ENCODE measurements at places on chromosomes 4 and X.

DNA sequence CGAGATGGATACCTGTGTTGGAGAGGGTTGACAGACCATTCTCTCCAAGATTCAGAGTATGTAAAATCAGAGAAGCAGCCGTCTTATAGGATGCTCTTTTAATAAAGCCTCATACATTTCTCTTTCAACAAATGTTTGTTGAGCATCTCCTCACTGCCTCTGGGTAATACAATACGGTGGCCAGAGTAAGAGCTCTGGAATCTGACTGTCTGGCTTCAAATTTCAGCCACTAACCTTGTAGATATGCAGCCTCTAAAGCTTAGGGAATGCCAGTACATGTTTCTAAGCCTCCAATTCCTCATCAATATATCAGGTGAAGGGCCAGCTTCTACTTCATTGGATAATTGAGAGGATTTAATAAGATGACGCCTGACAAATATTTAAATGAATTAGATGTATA is 61.3 kb downstream of the CLNK start:
- no peak overlapping the region for H3K4me3 ChIP-seq
- H3K4me1 ChIP-seq: no peaks in the 10 kb centered on the region
- H3K36me3 ChIP-seq: no peaks in the 10 kb centered on the region
- no peak for ATAC-seq
- H3K27me3 ChIP-seq: peaks cover 11% of the 10 kb centered on the region

- peak overlapping the region; percentile 80 for H3K27ac ChIP-seq
- peak; percentile 10 for ATAC-seq
- peak overlapping the region; percentile 92 for H3K4me3 ChIP-seq
- no peaks in the 10 kb centered on the region for H3K27me3 ChIP-seq
- H3K36me3 ChIP-seq: no peaks in the 10 kb centered on the region
Observed at GRCh38 chr4:107989162-107989536, 540 bp upstream of the HADH start.

DNA sequence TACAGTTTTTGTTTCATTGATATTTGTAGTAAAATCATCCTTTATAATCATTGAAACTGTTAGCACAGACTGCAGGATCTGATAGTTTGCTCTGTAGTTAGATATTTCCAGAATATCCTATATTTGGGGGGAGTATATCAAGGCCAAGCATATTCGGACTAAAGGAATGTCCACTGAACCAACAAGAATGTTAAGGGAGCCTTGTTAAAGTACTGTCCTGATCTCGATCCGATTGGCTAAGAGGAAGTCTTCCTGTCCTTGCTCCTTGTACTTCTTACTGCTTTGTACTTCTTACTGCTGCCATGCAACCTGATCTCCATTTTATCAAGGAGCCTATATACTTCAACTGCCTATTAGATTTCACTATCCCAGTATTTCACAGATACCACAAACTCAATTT is 449.3 kb downstream of the RPA4 start:
- no peaks in the 10 kb centered on the region for H3K4me1 ChIP-seq
- no peaks in the 10 kb centered on the region for H3K27me3 ChIP-seq
- no peaks in the 10 kb centered on the region for H3K36me3 ChIP-seq
- H3K4me3 ChIP-seq: no peak overlapping the region
- no peak for ATAC-seq
- no peak overlapping the region for H3K27ac ChIP-seq

DNA sequence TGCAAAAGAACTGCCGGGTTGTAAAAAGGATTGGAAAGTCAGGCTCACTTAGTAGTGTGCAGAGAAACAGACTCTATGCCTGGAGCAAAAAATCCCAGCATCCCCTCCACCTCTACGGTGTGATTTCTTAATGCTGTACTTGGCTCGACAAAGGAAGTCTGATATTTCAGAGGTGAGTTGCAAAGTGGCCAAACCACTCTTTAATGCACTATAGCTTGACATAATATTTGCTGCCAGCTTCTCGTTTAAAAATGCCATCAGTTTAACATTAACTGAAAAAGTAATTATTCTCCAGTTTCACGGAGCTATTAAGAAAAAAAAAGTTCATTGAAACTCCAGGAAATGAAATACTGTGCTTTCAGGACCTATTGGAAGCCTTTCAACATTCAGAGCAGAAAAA is 448.3 kb upstream of the ZFP42 start:
- ATAC-seq: no peak
- no peaks in the 10 kb centered on the region for H3K36me3 ChIP-seq
- H3K27me3 ChIP-seq: no peaks in the 10 kb centered on the region

DNA sequence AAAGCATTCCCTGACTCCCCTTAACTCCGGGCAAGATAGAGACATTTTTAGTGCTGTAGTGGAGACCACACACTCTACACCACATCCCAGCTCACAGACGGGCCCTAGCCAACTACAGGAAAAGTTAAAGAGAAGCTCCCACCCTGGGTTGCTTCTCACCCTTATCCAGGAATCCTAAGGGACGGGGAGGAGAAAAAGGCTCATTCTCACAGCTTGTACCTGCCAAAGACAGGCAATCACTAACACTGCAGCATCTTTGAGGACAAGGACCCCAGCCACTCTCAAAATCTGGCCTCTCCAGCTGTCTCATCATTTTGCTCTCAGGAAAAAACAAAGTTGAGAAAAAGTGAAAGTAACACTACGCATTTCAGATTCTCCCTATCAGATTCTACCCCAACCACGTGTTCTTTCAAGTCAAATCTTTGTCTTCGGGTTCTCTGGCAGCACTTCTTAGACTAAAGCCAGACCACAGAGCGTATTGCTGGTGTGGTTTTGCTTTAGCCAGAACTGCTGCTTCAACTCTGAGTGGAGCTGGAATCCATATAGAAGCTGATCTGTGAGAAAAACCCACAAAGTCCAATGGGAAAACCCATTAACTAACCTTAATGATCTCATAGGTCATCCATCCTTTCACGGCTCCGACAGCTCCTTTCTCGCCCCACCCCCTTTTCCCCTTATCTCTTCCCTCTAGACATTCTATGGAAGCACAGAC is 605.9 kb upstream of the DIPK2B start:
- H3K4me3 ChIP-seq: peak overlapping the region; percentile 81
- peak; percentile 51 for ATAC-seq
- peaks cover 93% of the 10 kb centered on the region for H3K36me3 ChIP-seq

DNA sequence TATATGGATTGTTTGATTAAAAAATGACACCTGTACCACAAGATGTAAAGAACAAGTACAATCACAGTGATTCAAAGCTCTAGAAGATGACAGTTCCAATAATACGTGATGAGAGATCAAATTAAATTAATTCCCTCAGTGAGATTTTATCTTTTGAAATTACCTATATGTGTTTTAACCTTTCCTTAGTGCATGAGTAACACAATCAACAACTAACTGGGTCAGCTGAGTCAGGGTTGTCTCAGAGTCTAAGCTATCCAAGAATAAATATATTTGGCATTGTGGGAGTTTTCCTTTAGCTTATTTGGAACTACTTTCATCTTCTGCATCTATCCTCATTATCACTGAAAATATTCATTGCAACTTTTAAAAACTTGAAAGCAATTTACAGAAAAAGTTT is 162.8 kb downstream of the WDFY3 start:
- ATAC-seq: no peak
- no peaks in the 10 kb centered on the region for H3K27me3 ChIP-seq
- no peaks in the 10 kb centered on the region for H3K36me3 ChIP-seq
- H3K27ac ChIP-seq: no peak overlapping the region
- H3K4me1 ChIP-seq: no peaks in the 10 kb centered on the region

- H3K4me3 ChIP-seq: no peak overlapping the region
- no peak overlapping the region for H3K27ac ChIP-seq
- no peak for ATAC-seq
- peaks cover 8% of the 10 kb centered on the region for H3K4me1 ChIP-seq
Observed at GRCh38 chrX:1599791-1600405, 8.5 kb downstream of the AKAP17A start.

DNA sequence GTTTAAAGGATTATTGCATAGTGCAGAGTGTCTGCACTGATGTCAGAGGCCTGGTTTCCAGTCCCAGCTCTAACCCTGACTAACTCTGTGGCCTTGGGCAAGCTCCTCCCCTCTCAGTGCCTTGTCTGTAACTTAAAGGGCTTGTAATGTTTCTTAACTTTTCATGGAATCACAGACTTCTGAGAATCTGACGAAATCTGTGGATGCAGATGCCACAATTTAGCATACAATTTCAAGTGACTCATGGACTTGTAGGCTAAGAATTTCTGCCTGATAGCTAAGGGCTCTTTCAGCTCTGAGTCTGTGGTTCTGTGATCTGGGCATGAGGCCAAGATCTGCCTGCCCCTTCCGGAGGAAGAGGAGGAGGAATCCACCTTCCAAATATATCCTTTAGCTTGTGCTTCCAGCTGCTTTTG is 236.9 kb downstream of the AR start:
- H3K4me3 ChIP-seq: no peak overlapping the region
- no peaks in the 10 kb centered on the region for H3K36me3 ChIP-seq
- H3K27me3 ChIP-seq: no peaks in the 10 kb centered on the region
- ATAC-seq: peak; percentile 94

- H3K27me3 ChIP-seq: peaks cover 22% of the 10 kb centered on the region
- H3K4me1 ChIP-seq: no peaks in the 10 kb centered on the region
- H3K27ac ChIP-seq: no peak overlapping the region
- H3K36me3 ChIP-seq: no peaks in the 10 kb centered on the region
- no peak for ATAC-seq
- no peak overlapping the region for H3K4me3 ChIP-seq
Observed at GRCh38 chr4:110654254-110654635, 31.4 kb upstream of the PITX2 start.

DNA sequence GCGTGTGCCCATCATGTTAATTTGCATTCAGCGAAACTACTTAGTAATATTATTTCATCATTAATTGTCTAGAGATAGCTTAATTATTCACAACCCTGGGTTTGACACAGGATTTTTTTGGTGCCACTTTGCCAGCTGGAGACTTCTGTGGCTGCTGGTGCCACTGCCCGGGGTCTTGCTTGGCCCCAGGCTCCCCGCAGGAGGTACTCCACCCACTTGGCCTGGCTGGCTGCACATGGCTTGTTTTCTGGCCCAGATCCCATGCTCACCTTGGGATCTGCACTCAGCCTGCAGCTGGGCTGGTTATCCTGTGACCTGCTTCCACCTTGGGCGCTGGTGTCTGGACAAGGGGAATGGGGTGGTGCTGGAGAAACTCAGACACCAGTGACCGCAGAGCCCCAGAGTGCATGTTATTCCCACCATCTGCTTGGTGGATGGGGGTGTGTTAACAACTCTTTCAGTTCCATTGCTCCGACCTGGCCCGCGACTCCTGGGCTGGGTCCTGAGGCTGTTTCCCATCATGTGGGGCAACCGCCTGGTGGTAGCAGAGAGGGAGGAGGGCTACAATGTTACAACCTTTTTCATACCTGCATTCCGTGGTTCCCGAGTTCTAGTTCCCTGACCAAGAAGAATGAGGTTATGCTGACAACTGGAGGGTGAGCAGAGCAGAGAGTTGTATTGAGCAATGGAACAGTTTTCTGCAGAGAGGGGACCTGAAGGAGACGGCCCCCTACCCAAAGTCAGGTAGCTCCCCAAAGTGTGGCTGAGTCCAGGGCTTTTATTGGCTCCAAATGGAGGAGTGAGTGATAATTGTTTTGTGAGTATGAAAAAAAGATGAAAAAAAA is 1950.0 kb upstream of the IGFBP7 start:
- H3K27me3 ChIP-seq: no peaks in the 10 kb centered on the region
- H3K4me1 ChIP-seq: no peaks in the 10 kb centered on the region
- H3K4me3 ChIP-seq: no peak overlapping the region
- no peak overlapping the region for H3K27ac ChIP-seq

GRCh38 chr4:90572996-90573395 is 445.8 kb downstream of the CCSER1 start:
- no peak overlapping the region for H3K4me3 ChIP-seq
- no peak for ATAC-seq

Measured in activated T-helper 17 cell treated with anti-CD3 and anti-CD28 coated beads, Interleukin-2, amount 50 U/mL, for 72 hours (primary cell).